Osteocyte (in vitro differentiated cells): ENCODE measurements at places on chromosomes 16 and 17. TPM values are rescaled to one million over a fixed set of nuclear protein-coding genes. Genes with fewer than 3 reads are reported as not detected.

GRCh38 chr16:72886346-72886974 is 161.5 kb downstream of the ZFHX3 start:
- no peaks in the 10 kb centered on the region for H3K27me3 ChIP-seq
- H3K36me3 ChIP-seq: peaks cover 62% of the 10 kb centered on the region
- peak overlapping the region; percentile 32 for H3K27ac ChIP-seq

DNA sequence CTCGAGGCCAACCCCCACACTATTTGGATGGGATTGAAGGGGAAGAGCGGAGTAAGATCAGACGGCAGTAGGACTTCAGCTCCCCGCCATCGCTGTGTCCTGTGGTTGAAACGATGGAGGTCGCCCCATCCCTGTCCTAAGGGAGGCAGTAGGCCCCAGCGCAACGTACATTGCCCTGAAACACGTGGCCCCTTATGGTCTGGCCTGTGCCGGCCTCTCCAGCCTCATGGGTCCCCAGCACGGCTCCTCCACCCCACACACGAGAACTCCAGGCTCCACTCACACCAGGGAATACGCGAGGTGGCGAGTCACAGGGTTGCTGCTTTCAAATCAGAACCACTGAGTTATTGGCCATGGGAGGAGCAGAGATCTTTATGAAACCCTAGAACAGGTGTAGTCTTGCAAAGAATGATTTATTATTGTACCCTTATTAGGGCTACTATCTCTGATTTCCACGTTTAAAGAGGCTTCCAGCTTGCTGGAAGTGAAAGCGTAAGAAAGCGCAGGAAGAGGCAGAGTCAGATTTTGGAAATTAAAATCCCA is 669 bp upstream of the DCTPP1 start:
- H3K4me3 ChIP-seq: no peak overlapping the region
- peaks cover 12% of the 10 kb centered on the region for H3K4me1 ChIP-seq
- peaks cover 18% of the 10 kb centered on the region for H3K27me3 ChIP-seq
- no peak overlapping the region for H3K27ac ChIP-seq

DNA sequence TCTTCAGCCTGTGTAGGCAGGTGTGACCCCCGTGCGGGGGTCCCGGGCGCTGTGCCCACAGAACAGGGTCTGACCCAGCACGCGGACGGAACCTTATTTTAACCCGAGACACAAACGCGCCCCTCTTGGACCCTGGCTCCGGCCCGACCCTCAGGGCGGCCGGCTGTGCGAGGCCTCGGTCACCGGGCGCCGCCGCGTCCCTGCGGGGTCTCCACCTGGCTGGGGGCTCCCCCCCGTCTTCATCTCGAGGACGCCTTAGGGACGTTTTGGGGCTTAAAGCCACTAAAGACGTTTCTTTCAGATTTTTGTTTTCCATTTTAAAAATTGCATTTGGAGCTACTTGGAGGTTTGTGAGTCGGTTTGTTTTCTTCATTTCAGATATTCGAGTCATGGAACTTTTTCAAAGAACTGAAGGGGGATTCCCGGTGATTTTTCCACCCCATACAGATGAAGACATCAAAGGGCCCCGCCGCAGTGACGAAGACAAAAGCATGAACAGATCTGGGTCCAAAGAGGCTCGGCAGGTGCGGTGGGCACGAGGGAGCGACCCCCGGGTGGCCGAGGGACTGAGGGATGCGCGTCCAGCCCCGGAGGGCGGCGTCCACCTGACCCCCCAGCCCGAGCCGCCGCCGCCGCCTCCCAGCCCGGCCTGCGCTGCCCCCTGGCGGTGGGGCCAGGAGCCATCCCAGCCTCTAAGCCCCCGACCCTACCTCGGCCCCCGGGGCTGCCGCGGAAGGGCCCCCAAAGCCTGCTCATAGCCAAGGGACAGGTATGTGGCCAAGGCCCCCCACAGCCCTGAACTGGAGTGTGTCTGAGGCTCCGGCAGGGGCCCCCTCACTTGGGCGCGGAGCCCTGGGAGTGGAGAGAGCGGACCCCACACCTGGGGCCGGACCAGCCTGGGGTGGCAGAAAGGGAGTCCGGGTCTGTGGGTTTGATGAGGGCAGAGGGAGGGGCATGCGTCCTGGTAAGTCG is 3.8 kb upstream of the CD7 start:
- no peaks in the 10 kb centered on the region for H3K27me3 ChIP-seq
- DNase-seq: no peak
- peaks cover 1% of the 10 kb centered on the region for H3K4me1 ChIP-seq
- H3K36me3 ChIP-seq: no peaks in the 10 kb centered on the region
- H3K4me3 ChIP-seq: no peak overlapping the region

DNA sequence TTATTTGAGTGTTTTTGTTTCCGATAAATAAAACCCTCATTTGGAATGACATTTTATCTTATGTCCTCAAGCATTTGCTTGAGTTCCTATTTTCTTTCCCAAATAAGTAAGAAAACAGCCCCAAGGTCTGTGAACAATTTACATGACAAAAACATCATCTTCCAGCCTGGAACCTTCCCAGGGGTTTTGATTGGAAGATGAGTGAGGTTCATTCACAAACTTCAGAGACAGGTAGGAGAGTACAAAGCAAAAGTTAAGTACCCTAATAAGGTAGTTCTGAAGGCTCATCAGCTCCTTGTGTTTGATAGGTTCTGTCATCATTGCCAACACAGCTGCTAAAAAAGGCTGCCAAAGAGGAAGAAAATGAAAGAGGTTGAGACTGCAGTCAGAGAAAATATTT is 772.8 kb downstream of the CDH8 start:
- no peak overlapping the region for H3K27ac ChIP-seq
- no peak overlapping the region for H3K4me3 ChIP-seq
- H3K4me1 ChIP-seq: no peaks in the 10 kb centered on the region
- H3K27me3 ChIP-seq: no peaks in the 10 kb centered on the region

GRCh38 chr16:27340654-27341053 is 26.9 kb downstream of the IL4R start:
- no peaks in the 10 kb centered on the region for H3K4me1 ChIP-seq
- no peak for DNase-seq
- H3K27me3 ChIP-seq: no peaks in the 10 kb centered on the region
- peaks cover 40% of the 10 kb centered on the region for H3K36me3 ChIP-seq

RRN3 gene
- total RNA-seq: 23.8 and 24.2 TPM in 2 replicates

COX6A2 gene
- not detected in 2 replicates for total RNA-seq

RAMP2 gene
- 1.6 and 2.4 TPM in 2 replicates for total RNA-seq
